Thoracic aorta (tissue), 2 donors: ENCODE measurements at places on chromosomes 13 and 19.

GRCh38 chr13:31426395-31426794 lies 226.6 kb downstream of the B3GLCT start:
- DNase-seq: no peak

DNA sequence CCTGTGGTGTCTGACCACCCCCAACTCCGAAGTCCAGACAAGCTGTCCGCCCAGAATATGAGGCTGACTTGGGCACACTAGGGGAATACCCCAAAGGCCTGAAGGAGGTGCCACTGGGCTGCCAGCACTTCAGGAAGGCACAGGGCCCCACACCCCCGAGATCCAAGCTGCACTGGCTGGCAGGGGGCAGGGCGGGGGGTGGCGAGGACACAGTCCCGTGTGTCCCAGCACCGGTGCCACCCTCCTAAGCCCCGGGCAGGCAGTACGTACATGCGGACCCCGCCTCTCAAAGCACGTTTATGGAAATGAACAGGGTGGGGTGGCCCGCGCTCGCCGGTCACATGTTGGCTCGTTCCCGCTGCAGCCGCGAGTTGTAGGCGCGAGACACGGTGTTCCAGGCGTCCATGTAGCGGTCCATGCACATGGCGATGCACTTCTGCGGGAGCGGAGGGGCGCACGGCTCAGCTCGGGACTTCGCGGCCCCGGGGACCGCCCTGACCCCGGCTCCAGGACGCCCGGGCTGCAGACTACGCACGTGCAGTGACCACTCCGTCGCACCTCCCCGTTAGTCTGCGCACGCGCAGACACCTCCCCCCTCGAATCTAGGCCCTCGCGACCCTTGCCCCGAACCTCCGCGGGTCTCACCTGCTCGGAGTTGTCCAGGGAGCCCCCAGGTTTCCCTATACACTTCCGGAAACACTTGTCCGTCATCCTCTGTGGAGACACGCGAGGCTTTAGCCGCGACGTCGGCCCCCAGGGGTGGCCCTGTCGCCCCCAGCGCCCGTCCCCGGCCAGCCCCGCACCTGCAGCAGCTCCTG lies 566 bp downstream of the TIMM13 start:
- no peak for DNase-seq

DNA sequence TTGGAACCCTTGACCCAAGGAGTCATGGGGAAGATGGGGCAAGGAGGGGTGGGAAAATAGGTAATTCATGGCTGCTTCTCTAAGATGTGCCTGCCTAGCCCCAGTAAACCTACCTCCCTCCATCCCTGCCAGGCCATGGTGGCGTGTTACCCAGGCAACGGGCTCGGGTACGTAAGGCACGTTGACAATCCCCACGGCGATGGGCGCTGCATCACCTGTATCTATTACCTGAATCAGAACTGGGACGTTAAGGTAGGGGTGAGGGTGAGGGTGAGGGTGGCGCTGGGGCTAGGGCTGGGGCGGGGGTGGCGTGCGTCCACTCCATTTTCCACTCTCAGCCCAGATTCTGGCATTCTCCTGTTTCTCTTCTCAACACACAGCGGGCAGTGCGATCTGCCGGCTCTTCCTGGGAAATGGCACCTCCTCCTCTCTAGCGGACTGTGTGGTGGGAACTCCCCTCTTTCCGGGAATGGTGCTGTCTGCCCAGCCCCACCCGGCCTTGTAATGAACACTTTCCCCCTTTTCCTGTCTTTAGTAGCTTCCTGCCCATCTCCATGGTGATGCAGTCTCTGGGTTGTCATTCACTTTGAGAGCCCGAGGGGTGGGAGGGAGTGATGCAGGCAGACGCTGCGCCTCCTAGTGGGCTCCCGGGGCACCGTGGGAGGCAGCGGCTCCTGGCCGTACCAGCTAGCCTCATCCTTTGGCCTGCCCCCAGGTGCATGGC lies 7.6 kb downstream of the EGLN2 start:
- DNase-seq: peak; percentile 71

- no peak for DNase-seq
Observed at GRCh38 chr19:17951990-17952976, 14.6 kb upstream of the KCNN1 start.

GRCh38 chr13:80313668-80314256 lies 27.2 kb downstream of the SPRY2 start:
- no peak for DNase-seq

GRCh38 chr19:58460039-58460438 lies 6.8 kb upstream of the ZNF324 start:
- DNase-seq: no peak

GRCh38 chr13:114046431-114046975 lies 72.6 kb upstream of the C13orf46 start:
- DNase-seq: no peak

DNA sequence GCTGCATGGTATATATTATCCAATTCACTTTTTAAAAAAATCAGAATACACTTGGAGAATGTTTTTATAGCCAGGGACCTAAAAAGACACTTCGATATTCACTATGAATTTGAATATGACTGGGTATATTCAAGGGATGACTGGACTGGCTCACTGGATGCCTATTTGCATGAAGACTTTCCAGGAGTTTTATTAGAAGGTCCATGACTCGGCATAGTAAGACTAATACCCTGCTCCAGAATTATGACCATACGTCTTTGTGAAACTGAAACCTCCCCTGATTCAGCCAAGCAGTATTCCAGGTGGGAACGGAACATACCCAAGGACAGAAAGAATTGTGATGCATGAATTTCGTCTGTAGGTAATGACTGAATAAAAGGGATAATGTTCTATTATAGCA lies 3.9 kb upstream of the FAM216B start:
- DNase-seq: no peak

GRCh38 chr13:32445461-32445860 lies 17.5 kb upstream of the N4BP2L1 start:
- no peak for DNase-seq

GRCh38 chr13:41900918-41901317 lies 60.0 kb downstream of the VWA8 start:
- no peak for DNase-seq

DNA sequence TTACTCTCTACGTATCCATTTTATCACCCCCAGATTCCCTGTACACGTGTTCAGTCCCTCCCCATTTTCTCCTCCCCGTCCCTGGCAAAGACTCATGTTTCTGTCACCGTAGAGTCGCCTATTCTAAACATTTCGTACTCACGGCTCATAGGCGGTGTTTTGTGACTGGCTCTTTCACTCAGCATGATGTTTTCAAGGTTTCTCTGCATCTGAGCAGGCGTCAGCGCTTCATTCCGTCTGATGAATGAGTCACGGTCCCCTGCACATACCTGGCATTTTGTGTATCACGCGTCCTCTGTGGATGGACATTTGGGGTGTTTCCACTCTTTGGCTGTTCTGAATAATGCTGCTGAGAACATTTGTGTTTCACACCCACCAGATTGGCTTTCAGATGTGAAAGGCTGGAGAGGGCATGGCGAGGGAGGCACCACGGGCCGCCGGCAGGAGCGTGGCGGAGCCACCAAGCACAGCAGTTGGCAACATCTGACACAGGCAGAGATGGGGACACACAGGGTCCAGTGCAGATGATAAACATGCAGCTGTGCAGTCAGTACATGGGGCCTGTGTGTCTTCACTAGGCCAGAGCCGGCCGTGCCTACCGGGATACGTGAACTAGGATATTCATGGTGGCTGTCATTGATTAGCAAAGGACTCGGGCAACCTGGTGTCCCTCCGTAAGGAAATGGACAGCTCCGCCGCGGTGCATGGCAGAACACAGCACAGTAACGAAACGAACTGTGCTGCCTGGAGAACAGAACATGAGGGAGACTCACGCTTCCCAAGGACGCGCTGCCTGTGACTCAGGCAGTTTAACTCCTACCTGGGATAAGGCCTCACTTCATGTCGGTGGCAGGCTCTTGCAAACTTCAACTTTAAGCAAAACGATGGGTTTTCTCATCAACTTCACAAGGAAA lies 117.2 kb downstream of the ATP11A start:
- DNase-seq: no peak

- DNase-seq: peak; percentile 24
Observed at GRCh38 chr13:40060296-40061007, 405.0 kb downstream of the COG6 start.

- DNase-seq: no peak
Observed at GRCh38 chr13:92255526-92255925, 857.1 kb downstream of the GPC5 start.

GRCh38 chr13:75870397-75870903 lies 234.3 kb downstream of the LMO7 start:
- no peak for DNase-seq

GRCh38 chr13:22642088-22642487 lies 538.7 kb upstream of the SGCG start:
- DNase-seq: no peak

DNA sequence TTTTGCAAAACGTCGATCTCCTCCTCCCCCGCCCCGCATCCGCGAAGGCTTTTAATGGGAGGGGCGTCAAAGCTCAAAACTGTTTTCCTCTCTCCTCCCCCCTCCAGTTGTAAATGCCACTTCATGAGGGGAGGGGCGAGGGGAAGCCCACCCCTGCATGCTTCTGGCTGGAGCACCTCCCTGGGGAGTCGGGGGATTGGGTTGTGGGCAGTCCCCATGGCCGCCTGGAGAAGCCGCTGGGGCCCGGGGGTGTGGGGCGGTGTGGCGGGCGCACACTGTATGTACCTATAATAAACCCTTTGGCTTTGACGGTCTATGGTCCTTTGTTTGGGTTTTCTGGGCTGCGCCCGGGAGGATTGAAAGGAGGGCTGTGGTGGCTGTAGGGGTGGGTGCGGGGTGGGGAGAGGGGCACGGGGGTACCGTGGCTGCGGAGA lies 505 bp upstream of the SHKBP1 start:
- no peak for DNase-seq

DNA sequence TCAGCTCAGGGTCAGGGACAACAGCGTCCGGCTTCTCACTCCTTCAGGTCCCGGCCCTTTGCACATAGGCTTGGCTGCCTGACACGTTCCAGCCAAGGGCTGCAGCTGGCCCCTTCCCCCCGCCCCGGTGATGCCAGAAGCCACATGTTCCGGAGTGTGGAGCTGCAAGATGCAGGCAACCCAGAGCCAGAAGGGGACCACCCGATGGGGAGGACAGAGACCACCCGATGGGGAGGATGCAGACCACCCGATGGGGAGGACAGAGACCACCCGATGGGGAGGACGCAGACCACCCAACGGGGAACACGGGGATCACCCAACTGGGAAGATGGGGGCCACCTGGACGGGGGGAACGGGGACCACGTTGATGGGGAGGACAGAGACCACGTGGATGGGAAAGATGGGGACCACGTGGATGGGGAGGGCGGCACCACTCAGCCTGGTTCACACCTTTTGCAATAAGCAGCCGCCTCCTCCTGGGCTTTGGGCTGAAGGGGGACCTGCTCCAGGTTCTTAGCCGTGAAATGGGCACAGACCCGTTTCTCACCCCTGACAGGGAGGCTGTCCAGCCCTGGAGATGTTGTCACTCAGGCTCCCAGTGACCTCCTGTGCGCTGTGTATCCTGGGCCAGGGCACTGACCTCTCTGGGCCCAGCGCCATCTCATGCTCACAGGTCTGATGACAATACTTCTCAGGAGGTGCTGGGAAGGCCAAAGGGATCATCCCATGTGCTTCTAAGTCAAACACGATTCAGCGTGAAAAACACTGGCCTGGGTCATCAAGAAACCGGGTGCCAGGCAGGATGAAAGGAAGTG lies 34.5 kb downstream of the C13orf46 start:
- DNase-seq: no peak

GRCh38 chr13:60925686-60926085 lies 490.0 kb downstream of the PCDH20 start:
- DNase-seq: no peak

GRCh38 chr13:111901267-111901915 lies 165.6 kb upstream of the SOX1 start:
- no peak for DNase-seq

DNA sequence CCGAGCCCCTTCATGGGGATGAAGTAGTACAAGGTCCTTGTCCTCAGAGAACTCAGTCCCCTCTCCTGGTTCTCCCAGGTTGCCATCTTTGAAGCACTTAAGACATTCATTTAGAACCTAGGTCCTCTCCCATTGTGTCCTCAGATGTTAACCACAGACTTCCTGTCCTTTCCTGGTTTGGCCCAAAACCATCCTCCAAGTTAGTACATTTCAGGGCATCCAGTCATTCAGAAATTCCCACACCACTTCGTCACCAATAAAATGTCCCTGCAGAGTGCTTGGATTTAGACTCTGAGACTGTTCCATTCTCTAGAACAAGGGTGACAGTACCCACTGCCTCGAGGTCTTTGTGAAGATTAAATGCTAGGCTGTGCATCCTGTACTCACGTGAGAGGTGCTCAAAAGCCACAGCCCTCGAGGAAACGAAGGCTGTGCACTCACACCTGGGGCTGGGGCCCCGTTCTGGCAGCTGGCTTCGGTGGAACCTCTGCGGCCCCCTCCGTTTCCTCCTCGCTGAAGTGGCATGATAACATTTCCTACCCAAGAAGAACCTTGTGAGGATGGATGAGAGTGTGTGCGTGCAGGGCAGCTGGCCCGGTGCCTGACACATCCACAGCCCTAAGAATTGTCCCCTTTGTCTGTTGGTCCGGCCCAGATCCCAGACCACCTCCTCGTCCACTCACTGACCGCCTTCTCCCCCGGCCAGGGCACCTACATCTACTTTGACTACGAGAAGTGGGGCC lies 4.7 kb downstream of the LENG1 start:
- no peak for DNase-seq

GRCh38 chr13:113631341-113632095 lies 26.5 kb downstream of the ATP4B start:
- DNase-seq: no peak

DNA sequence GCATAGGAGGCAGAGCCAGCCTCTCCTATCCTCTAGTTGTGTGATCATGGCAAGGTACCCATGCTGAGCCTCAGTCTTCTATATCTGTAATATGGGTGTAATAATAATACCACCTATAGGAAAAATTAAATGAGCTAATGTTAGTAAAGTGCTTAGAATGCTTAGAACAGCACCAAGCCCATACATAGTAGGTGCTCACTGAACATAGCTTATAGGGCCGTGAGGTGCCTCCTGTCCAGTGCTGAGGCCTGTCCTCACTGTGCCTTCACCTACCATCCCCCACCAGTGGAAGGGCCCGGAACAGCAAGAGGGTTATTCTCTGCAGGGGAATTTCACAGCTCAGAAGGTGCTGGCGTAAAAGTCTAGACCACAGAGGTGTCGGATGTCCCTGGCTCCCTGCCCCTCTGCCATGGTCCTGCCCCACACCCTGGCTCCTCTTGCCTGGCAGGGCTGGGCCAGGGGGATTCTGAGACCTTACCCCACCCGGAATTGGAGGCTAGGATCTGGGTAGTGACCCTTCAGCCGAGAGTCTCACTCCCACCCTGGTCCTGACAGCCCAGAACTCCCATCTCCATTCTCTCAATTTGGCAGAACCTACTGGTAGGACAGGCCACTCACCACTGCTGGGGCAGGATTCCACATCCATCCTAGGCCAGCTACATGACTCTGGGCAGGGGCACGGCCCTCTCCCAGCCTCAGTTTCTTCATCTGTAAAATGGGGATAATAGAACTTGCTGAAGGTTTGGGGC lies 2.2 kb upstream of the SCN1B start:
- no peak for DNase-seq
